IPS DF 19.7 (cell line): ENCODE measurements at places on chromosomes 16 and 17.

GRCh38 chr17:30248786-30249185 is 13.3 kb upstream of the SLC6A4 start:
- no peak for DNase-seq

- DNase-seq = no peak
Observed at GRCh38 chr16:48206594-48207242, 37.4 kb upstream of the LONP2 start.

DNA sequence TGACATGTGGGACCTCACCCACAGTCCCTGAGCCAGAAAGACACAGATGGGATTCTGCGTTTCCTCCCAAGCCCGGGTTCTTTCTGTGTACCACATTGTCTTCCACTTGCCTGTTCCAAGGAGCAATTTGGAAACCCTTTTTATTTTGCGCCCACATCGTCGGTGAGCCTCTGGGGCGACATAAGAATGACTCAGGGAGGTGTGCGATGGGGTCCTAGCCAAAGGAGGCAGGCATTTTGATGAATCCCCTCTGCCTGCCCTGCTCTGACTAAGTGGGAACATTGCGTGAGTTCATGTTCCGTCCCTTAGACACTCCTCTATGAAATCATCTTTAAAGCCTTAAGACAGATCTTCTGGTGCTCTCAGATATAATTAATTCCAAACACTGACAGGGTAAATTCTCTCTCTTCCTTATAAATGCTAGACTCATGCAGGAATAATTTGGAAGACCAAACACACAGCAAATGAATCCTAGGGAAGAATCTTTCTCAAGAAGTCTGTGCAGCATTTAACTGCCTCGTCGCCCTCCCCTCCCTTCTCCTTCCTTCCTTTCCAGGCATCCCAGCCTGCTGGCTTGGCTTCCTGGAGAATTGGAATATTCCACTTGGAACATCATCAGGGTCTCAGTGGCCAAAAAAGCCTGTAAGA is 52.7 kb upstream of the FOXF1 start:
- DNase-seq = no peak

GRCh38 chr17:57553526-57553925 is 191.6 kb downstream of the CCDC182 start:
- DNase-seq = no peak

GRCh38 chr17:6160232-6160555 is 90.0 kb downstream of the WSCD1 start:
- no peak for DNase-seq

DNA sequence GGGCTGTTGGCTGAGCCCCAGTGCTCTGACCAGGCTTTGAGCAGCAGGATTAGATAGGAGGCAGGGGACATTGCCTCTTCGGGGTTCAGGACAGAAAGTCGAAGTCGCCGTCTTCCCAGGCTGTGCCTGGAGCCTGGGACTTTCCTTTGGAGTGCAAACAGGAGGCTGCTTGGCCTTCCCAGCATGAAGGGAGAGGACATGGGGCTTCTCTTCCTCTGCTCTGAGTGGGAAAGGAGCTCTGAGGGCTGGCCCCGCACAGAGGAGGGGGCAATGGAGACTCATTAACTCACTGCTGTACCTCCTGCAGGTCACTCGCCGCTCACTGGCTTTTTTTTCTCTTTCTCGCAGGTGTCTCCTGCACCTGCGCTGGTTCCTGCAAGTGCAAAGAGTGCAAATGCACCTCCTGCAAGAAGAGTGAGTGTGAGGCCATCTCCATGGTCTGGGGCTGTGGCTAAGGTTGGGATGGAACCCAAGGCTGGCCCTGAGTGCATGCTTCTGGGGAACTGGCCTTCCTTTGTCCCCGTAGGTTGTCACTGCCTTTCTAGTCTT is 642 bp downstream of the MT1F start:
- no peak for DNase-seq

- no peak for DNase-seq
Observed at GRCh38 chr16:942436-943060, 28.2 kb downstream of the LMF1 start.

DNA sequence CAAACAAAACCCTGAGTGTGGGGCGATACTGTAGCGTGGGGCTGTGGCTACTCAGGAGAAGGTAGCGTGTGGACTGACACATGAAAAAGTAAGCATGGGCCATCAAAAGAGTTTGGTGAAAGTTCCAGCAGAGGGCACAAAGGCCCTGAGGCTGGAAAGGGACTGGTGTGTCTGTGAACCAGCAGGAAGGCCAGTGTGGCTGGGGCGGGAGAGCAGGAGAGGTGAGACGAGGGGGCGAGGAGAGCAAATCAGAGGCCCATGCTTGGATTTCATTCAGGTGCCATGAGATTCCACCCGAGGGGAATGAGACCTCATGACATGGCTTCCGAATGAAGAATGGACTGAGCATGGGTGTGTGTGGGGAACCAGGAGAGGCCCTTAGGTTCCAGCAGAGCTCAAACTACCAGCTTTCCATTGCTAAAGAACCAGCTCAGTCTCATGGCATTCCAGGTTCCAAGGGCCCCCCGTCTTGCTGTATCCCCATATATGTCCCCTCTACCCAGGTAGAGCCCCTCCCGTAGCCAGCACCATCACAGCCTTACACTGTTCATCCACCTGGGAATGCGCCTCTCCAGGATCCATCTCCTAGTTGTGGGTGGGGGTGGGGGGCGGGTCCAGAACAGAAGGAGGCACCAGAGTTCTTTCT is 31.1 kb downstream of the TRPV2 start:
- no peak for DNase-seq

DNA sequence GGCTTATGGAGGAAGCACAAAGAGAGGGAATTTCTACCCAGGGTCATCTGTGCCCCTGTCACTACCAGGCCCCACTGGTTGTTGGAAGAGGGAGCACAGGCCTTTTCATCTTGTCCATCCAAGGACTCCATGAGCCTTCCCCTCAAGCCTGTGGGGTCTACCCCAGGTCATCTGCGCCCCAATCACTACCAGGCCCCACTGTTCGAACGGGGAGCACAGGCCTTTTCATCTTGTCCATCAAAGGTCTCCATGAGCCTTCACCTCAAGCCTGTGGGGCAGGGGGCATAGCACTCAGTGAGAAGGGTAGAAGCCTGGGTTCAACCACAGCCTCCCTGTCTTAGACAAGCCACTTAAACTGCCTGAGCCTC is 101.5 kb upstream of the CDH5 start:
- DNase-seq = no peak

DNA sequence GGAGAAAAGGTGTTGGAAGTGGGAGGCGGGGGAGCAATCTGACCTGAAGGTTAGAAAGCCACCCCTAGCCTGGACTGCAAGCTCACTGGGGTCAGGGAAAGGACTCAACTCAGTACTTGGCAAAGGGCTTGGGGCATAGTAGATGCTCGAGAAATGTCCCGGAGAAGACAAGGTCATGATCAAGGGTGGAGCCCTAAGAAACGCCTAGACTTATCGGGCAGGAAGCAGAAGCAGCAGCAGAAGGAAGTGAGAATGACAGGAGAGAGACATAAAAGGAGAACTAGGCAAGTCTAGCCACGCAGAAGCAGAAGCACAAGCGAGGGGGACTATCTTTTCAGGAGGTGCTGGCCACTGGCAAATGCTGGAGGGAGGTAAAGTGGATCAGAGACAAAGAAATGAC is 10.2 kb downstream of the COTL1 start:
- no peak for DNase-seq

DNA sequence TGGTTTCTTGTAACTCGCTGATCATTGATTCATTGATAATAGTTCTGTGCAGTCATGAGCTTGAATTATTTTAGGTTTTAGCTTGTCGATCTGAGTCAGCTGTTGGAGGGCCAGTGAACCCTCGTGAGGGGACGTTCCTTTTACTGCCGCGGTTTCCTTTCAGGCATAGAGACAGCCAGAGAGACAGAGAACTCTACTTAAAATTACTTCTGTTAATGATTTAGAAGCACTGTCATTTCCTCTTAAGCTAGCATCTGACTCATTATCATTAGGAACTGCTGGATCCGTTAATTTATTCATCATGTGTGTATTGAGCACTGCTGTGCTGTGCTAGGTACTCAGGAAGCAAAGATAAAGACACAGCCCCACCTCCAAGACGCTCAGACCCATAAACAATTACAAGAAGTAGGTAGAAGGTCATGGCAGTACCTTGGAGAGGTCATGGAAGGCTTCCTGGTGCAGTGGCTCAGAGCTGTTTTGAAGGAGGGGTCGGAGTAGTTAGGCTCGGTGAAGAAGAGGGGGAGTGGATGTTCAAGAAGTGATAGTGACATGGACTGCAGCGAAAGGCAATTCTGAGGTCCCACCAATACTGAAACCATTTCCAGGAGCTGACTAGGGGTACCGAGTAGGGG is 3.3 kb downstream of the PGS1 start:
- no peak for DNase-seq

DNA sequence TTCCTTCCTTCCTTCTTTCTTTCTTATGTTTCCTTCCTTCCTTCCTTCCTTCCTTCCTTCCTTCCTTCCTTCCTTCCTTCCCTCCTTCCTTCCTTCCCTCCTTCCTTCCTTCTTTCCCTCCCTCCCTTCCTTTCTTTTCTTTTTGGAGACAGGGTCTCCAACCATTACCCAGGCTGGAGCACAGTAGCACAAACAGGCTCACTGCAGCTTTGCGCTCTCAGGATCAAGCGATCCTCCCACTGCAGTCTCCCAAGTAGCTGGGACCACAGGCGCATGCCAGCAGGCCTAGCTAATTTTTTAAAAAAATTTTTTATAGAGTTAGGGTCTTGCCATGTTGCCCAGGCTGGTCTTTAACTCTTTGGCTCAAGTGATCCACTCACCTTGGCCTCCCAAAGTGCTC is 31.8 kb upstream of the ZKSCAN2 start:
- no peak for DNase-seq

- no peak for DNase-seq
Observed at GRCh38 chr16:1565083-1565805, 31.8 kb downstream of the TMEM204 start.

DNA sequence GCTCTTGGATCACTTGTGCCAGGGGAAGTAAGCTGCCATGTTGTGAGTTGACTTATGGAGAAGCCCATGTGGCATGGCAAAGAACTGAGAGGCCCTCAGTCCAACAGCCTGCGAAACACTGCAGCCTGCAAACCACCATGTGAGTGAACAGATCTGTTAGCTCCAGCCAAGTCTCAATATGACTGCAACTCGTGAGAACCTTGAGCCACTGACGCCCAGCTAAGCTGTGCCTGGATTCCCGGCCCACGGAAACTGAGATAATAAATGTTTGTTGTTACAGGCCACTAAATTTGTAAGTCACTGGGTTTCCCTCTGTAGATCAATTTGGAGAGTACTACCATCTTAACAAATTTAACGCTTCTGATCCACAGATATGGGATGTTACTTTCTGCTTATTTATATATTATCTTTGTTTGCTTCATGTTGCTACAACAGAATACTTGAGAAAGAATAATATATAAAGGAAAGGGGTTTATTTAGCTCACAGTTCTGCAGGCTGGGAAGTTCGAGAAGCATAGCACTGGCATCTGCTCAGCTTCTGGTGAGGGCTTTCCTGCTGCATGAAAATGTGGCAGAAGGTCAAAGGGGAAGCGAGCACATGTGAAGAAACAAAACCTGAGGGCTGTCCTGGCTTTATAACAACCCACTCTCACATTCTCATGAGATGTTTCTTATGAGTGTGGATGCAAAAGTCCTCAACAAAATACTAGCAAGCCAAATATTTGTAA is 29.4 kb upstream of the ATP2A3 start:
- DNase-seq = no peak

DNA sequence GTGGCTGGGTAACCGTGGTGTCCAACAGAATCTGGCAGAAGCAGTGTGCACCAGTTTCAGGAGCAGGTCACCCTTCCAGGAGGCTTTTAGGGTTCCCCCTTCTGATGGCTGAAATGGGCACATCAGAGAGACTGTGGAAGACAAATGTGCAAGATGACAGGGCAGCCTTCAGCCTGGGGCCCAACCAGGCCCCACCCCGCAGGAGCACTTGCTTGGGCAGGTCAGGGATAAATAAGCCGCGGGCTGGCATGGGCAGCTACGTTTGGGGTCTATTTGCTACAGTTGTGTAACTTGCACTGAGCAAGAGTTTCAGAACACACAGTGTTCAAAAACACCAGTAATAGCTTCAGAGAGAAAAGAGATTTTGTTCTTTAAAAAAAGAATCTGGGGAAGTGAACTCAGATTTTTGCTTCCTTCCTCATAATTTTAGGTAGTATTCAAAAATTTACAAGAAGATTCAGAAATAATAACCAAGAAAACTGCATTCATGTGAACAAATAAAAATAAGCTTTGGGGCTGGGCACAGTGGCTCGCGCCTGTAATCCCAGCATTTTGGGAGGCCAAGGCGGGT is 44.9 kb upstream of the BAHCC1 start:
- no peak for DNase-seq

DNA sequence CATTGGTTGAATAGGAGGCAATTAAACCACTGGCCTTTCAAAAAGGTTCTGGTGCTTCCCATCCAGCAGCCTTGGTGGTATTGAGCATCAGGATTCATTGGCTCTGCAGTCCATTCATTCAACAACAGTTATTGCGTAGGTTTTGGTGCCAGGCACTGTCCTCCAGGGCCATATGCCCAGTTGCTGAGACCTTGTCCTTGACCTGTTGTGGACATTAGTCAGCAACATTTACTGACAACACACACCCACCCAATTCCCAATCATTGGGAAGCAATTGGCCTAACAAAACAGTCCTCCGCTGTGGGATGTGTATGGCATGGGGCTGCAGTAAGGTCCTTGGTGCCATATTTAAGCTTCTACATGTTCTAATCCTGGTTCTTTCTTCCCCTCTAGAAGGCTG is 82.2 kb downstream of the AXIN2 start:
- DNase-seq = no peak

DNA sequence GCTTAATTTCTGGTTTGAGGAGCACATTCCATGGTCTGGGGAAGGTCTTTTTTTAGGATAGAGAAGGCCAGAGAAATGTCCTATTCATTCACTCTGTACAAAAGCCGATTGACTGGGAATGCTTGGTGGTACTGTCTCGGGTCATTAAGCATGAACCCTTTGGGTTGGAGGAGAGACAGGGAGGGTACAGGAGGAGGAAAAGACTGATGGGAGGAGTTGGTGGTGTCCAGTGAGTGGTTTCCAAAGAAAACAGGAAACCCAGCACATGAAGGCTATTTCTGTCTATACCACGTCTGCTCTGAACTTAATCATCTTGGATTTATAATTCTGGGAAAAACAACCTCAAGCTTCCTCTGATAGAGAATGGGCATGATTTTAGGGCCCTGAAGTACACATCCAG is 111.9 kb downstream of the XYLT1 start:
- DNase-seq = no peak

- no peak for DNase-seq
Observed at GRCh38 chr17:49715216-49715615, 7.5 kb upstream of the SLC35B1 start.

DNA sequence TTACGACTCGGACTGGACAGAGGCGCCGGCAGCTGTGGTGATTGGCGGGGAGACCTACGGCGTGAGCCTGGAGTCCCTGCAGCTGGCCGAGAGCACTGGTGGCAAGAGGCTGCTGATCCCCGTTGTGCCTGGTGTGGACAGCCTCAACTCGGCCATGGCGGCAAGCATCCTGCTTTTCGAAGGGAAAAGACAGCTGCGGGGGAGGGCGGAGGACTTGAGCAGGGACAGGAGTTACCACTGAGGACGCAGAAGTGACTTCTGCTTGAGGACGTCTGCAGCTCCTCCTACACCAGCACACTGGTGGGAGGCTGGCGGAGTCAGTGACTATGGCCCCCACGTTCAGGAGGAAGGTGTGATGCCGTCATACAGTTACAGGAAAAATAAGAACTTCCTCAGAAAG is 9.7 kb downstream of the MRM3 start:
- no peak for DNase-seq
